ENCODE measurements at places on chromosomes 5 and 9.

DNA sequence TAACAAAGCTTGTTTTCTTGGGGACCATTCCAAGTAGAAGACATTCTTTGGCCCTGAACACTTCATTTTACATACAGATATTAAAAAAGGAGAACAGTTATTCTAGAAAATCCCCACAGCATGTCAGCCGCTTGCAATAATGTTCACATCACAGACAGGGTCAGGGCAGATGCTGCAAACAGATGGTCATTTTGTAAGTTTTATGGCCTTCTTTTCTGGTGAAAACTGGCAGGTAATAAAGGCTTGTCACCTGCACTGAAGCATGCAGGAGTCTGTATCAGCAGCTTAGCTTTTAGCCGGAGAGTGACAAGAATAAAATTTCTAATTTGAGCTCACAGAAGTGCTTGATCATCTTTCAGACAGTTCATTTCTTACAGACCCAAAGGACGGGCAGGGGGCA, 220.9 kb upstream of the DAP start:
- no peak for DNase-seq

DNA sequence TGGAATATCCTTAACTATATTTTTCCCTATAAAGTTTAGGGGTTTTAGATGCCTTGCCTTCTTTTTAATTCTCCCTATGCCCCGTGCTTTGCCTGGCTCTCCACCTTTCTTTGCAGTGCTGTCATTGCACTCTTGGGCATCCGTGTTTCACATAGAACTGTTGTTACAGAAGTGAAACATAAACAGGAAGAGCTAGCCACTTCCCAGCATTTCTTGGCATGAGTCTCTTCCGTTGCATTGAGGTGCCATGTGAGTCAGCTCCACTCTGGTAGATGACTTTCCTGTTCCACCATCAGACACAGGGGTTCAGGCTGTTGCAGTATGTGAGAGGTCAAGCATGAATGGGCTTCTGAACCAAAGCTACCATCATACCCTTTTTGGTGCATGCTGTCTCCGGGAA, 73.4 kb downstream of the ANGPTL2 start:
- no peak for DNase-seq

- no peak for DNase-seq
These were observed 15.0 kb downstream of the PTAR1 start for GRCh38 chr9:69744688-69745380.

- no peak for DNase-seq
These were observed 12.4 kb downstream of the TNFAIP8 start for GRCh38 chr5:119368238-119368630.

DNA sequence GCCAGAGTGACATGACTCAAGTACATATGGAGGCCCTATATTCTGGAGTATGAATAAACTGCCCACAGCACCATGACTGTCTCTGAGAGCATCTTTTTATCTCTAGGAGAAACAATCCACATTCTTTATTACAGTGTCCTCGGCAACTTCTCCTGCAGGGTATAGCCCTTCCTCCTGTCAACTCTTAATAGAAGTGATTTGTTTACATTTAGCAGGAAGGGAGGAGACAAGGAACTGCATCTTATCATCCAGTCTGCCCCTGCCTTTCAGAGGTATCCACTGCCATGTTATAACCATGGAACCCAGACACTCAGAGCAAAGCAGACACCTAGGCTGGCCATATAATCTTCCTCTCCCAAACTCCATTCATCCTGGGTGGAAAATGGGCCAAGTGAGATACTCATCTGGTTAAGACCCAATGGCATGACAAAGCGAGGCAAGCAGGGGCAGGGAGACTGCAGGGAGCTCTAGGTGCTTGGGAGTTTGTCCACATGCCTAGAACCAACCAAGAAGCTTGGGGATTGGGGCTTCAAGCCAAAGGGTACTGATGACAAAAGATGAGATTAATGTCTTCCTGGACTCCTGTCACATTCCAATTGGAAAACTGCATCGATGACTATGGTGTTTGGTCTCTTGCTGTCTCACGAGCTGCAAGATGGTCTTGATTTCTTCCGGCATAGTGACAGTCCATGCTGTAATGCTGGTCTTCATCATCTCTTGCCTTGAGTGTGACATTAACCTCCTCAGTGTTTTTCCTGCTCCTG, 620.5 kb upstream of the KLF4 start:
- DNase-seq, result no peak

- no peak for DNase-seq
These were observed 53.7 kb upstream of the IRX4 start for GRCh38 chr5:1936413-1936812.

- no peak for DNase-seq
These were observed 631 bp downstream of the B4GALT7 start for GRCh38 chr5:177600508-177601018.

GRCh38 chr5:119072496-119072895, 1.6 kb downstream of the DMXL1 start:
- DNase-seq, result no peak

DNA sequence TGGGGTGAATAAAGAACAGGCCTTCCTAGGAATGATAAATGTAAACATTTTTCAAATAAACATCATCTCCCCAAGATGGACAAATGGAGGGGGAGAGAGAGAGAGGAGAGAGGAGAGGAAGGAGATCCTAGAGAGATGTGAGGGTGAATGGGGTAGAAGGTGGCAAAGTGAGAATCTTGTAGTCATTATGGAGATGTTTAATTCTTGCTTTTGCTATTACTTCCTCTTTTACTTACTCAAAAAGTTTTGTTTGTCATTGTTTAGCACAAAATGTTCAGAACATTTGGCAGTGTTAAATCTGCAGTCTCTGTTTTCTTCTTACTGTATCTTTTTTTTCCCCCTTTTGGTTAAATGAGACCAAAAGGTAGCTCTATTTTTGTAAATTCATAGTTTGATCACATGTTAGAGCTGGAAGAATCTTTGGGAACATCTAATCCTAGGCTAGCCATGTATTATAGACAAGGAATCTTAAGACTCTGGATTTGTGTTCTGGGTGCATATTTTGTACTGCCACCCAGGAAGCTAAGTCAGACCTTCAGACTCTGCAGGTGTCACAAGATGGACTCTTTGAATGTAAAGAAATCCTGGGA, 266.1 kb downstream of the NTRK2 start:
- no peak for DNase-seq

DNA sequence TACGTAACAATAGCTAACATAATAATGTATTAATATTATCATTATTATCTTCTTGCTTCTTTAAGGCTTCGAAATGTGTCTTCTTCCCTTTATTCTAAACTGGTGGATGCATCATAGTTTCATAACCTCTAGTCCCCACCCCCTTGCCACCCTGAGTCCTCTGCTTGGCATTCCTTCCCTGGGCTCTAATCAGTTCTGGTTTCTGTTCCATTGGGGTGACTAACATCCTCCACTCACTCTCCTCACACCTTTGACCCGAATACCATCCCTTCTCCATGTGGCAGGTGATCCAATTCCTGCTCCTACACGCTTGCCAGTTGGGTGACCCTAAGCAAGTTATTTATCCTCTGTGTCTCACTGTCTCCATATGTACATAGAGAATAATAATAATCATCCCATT, 286.1 kb downstream of the TRPM3 start:
- DNase-seq, result no peak

DNA sequence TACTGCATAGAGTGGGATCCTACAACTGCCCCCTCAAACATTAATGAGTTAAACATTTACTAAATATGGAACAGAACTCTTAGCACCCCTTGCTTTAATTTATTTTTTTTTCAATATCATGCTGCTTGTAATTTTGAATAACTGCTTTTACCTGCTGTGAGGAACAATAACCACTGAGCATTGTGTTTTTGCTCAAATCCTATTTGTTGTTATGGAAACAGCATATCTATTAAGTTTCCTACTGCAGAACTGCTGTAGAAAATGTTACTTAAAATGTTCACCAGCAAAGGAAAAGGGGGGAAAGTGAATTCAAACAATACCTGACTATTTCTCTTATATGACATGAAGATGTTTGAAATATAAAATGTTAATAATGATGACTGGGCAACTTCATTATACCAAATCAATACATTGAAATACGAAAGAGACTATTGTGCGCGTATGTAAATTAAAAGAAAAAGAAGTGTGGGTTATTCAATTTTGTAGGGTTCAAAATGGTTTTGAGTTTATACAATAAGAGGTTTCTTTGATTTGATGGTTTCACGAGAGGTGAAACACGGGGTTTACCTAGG, 1043.8 kb upstream of the NUDT12 start:
- no peak for DNase-seq

DNA sequence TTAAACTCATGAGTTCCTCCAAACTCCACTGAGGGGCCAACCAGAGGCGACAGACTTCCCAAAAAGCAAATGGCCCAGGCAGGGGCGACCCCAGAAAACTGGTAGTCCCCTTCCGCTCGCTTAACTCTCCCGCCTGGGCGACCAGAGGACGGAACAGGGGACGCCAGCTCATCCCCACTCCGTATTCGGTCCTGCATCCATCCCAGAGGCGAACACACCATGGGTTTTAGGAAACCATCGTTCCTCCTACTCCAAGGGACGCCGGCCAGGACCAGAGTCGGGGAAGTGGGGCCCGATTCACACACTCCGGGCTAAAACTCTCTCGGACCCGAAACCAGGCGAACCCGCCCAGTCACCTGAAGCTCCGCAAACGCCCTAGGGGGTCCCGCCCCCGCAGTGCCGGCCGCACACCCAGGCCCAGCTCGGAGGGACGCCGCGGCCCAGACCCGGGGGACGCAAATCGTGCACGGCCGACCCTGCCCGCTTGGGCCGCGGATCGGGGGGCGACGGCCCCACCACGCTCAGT, 478 bp downstream of the TEX10 start:
- peak; percentile 2 for DNase-seq

- DNase-seq, result no peak
These were observed 4.6 kb upstream of the DUSP1 start for GRCh38 chr5:172775326-172776234.
